ENCODE measurements at places on chromosomes 4 and X.

GRCh38 chr4:2592572-2592971, 56.1 kb downstream of the FAM193A start:
- DNase-seq, result no peak

GRCh38 chr4:124265701-124266100, 446.8 kb downstream of the ANKRD50 start:
- no peak for DNase-seq

DNA sequence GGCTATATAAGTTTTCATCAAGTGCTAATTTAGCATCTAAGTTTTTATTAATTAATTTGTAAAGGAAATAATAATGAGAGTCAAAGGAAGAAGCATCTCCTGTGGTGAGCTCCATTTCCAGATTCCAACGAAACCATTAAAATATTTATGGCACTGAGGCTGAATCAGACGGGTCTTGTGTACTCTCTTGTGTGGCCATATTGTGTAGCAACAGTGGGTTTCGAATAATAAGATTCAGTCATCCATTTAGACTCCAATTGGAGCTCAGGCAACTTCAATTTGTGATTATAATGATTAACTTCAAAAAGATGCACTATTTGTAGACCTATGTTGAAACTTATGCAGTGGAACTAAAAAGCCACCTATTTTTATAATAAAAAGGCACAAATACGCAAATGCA, 82.4 kb downstream of the SNCA start:
- DNase-seq, result no peak

GRCh38 chr4:15779306-15779705, 1.2 kb downstream of the CD38 start:
- DNase-seq, result peak; percentile 30

- no peak for DNase-seq
Measured at GRCh38 chr4:173345648-173346047, 11.5 kb upstream of the HMGB2 start.

GRCh38 chr4:175457956-175458355, 354.1 kb downstream of the GPM6A start:
- no peak for DNase-seq

GRCh38 chr4:130545171-130545570, 1449.2 kb downstream of the C4orf33 start:
- no peak for DNase-seq

DNA sequence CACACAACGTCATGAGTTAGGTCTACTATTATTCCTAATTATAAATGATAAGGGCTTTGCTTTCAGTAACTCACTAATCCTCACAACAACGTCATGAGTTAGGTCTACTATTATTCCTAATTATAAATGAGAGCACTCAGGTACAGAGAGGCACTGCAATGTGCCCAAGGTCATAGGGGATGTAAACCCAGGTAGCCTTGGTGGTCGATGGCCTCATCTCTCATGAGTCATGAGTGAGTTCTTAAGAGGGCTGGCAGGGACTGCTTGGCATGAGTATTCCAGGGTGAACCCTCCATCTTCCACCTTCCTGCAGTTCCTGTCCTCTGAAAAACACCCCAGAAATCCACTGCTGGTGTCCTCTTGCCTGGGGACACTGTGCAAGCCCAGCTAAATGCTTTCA, 317.1 kb downstream of the STK32B start:
- no peak for DNase-seq
